ENCODE measurements at places on chromosomes 6 and 20. TPM values are rescaled to one million over a fixed set of nuclear protein-coding genes. Genes with fewer than 3 reads are reported as not detected.

TRIM39 gene
- total RNA-seq, result 13.7 TPM

KIF16B gene
- total RNA-seq, result 8.1 TPM

WFDC5 gene
- total RNA-seq, result not detected

SIRPG gene
- 33.8 TPM for total RNA-seq

OLIG3 gene
- total RNA-seq, result not detected

PRDM13 gene
- 0.05 TPM for total RNA-seq

APCDD1L gene
- not detected for total RNA-seq

RGS19 gene
- 50.0 TPM for total RNA-seq

CST5 gene
- total RNA-seq, result not detected

ZC2HC1B gene
- total RNA-seq, result not detected

HEBP2 gene
- 16.2 TPM for total RNA-seq

GGTLC1 gene
- total RNA-seq, result not detected

TREM1 gene
- total RNA-seq, result not detected

AP5S1 gene
- 13.5 TPM for total RNA-seq
